Pancreas (tissue), 10 donors: ENCODE measurements at places on chromosomes 2 and 18.

- no peak for DNase-seq
These were observed 114.3 kb downstream of the SPP2 start for GRCh38 chr2:234164493-234165413.

DNA sequence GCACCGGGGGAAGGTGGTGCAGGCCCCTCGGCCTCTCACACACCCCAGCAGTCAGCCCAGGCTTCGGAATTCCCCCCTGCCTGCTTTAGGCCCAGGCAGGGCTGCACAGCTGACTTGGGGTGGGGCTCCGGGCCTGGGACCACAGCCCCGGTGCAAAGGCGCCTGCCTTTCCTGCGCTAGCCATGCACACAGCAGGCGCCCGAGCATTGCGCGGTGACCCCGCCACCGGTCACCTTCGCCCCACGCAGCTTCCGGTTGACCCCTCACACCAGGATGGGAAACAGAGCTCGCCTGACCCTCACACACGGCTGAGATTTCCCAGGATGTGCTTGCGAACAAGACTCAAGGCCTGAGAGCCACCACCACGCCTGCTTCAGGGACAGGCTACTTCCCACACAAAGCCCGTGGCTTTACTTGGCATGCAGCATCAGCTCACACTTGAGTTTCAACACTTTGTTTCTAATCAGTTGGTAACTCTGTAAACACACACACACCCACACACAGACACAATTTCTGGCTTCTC is 46.0 kb downstream of the SLC66A2 start:
- DNase-seq, result no peak

DNA sequence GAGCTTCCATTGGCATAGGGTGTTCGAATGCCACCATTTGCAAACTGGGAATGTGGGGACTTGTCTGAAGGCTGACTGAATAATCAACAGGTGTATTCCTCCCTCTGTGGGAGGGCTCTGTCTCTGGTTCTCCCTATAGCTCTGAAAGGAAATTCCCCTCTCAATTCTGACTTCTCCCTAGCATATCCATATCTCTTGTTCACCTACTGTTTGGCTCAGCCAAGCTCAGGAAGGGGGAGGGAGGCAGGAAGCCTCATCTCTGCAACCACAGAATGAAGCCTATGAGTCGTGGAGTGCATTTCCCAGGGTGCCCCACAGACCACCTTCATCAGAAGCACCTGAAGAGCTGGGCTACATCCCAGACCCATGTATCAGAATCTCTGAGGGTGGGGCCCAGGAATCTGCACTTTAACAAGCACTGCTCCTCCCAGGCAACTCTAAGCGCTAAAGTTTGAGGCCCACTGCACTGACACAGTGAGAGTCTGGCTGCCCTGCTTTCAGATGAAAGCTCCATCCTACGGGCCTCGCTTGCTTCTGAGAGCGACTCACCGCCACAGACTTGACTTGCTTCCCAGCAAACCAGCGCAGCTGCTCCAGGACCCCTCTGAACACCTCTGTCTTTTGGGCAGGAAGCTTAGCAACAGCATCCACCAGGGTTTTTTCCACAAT is 32.0 kb downstream of the XDH start:
- DNase-seq, result no peak

DNA sequence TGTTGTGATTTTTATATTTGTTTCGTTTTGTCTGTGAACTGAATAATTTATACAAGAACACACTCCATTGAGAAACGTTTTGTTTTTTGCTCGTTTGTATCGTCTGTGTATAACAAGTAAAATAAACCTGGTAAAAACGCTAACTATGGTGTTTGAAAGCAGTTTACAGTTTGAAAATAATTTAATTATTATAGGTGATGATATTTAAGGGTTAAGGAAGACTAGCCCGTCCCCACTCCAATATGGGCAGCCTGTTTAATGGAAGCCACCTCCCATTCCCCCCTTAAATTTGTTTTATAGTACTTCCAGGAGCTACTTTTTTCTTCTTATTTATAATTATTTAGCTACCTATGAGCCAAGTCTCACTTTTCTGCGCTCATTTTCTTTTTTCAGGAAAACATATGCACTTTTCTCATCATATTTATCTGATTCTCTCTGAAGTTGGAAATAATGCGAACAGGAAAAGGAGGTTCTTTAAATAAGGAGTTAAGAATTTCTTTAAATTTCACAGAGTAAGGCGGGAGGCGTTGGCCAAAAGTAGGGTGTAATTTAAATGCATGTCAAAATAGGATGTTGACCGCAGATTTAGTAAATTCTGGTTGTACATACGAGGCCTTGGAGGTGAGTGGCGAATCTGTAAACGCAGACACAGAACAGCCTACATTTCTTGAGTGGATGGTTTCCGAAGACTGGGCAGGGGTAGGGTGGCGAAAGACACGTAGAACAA is 9.8 kb downstream of the TBR1 start:
- no peak for DNase-seq

- no peak for DNase-seq
These were observed 923.8 kb downstream of the LRP1B start for GRCh38 chr2:141207036-141207385.

- DNase-seq, result peak; percentile 34
These were observed 210.6 kb downstream of the SEPTIN10 start for GRCh38 chr2:109402980-109403840.

- no peak for DNase-seq
These were observed 20.4 kb upstream of the IMPA2 start for GRCh38 chr18:11960743-11961380.

DNA sequence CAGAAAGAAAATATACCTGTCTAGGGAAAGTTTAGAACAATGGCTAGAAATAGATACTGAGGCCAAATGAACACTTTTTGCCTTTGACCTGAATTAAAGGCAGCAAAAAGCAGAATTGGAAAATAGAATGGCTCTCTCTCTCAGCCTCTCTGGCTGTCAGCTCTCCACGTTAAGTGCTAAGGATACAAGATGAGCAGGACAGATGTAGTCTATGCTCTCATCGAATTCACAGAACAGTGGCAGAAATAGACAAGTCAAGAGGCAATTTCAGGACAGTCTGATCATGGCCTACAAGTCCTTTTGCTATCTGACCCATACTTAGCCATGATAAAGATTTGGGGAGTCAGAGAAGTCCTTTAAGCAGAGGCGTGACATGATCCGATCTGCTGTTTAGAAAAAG is 120.2 kb upstream of the CREB1 start:
- DNase-seq, result no peak

DNA sequence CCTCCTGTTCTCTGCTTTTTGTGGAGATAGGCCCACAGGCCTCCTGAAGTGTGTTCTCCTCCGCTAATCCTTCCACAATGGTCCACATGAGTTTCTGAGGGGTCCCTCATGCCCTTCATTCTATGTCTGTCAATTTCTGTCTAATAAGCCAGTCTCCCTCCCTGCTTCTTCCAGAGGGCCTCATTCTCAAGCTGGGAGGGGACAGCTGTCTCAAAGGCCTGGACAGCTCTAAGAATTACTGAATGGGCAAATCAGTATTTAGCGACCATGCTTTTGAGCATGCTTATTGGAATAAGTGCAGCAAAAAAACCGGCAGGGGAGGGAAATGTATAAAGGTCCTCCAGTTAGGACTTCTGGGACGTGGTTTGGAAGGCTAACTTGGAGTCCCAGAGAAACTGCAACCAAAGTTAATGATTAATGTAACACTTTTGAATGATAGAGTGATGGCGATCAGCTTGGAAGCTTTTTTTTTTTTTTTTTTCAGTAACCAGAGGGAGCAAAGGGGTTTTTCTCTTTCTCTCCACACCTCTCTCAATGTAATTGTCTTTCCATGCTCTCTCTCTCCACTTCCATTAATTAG is 890.7 kb upstream of the POU3F3 start:
- no peak for DNase-seq

GRCh38 chr2:33104052-33104623 is 157.4 kb downstream of the LTBP1 start:
- no peak for DNase-seq

- no peak for DNase-seq
These were observed 22.1 kb upstream of the CNOT11 start for GRCh38 chr2:101230541-101231001.

DNA sequence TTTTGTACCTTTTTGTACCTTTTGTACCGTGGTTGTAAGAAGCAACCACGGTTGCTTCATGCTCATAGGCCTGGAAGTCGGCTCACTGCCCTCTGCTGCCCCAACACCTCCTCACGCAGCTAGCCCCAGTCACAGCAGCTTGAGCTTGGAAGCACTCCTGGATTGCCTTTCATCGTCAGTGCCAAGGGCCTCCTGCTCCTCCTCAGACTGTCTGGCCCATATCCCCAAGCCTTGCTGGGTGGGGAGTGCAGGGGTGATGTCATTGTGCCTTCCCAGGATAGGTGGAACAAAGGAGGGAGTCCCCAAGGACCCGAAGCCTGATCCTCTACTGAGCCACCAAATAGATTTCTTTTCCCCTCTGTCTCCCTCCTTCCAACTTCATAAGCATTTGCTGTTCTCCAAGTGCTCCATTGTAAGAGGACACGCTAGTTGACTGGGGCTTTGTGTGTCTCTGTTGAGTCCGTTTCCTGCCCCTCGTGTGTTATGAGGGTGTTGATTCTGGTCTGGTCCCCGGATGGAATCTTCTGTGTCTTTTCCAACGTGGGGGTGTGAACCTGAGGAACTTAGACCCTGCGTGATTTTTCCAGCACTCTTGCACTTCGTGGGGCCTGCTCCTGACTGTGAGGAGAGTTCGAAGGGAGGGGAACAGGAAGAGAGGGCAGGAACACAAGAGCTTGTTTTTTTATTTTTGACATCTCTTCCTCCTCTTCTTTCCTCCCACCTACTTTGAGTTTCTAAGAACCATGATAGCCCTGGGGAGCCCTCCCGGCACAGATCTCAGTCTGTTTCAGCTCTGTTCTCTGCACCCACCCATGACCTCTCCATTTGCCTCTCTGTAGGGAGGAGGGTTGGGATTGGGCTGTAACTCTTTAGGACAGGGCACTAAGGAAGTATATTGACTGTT is 127.2 kb upstream of the EML6 start:
- no peak for DNase-seq

GRCh38 chr2:96859099-96859649 is 1.4 kb upstream of the ANKRD39 start:
- peak; percentile 46 for DNase-seq

DNA sequence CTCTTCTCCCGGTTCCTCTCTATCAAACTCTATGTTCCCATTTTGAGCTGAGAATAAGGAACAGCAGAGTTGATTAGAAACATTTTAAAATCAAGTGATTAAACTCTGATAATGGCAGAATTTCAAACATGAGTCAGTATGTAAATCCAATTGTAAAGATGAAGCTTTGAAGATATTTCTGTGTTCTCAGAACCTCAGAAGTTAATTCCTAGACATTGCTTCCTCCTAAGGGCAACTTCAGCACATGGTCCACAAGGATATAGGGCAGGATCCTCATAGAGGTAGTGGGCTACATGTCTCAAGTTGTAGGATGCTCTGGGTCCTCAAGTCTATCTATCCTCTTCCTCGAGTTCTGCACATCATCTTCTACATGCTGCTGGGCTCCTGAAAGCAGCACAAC is 46.3 kb downstream of the QPCT start:
- no peak for DNase-seq

DNA sequence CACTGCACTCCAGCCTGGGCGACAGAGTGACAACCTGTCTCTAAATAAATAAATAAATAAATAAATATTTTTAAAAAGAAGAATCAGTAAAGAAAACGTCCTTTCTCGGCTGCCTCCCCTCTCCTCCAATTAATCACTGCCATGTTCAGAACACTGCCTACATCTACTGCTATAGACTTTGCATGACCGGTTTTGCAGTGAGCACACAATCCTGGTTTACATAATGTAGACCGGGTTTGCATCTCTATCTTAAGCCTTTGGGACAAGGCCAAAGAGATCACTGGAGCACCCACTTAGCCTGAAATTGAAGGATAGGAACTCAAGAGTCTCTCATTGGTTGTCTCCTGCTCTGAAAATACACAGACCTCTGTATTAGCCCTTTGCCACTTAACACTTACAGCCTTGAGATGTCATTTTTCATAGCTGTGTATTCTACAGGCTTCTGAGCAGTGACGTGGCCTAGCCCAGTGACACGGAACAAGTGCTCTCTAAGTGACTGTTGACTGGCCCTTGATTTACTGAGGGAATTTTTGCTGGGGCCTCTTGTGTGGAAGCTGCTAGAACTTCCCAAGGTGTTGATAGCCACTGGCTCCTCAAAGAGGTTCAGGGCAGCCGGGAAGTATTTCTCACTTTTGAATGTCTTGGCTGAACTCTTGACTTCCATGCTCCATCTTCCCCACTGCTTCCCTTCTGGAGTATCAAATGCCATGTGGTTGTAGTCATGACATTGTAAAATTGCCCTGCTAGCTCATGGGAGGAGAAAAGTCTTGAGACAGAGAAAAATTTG is 45.3 kb upstream of the CCBE1 start:
- no peak for DNase-seq

DNA sequence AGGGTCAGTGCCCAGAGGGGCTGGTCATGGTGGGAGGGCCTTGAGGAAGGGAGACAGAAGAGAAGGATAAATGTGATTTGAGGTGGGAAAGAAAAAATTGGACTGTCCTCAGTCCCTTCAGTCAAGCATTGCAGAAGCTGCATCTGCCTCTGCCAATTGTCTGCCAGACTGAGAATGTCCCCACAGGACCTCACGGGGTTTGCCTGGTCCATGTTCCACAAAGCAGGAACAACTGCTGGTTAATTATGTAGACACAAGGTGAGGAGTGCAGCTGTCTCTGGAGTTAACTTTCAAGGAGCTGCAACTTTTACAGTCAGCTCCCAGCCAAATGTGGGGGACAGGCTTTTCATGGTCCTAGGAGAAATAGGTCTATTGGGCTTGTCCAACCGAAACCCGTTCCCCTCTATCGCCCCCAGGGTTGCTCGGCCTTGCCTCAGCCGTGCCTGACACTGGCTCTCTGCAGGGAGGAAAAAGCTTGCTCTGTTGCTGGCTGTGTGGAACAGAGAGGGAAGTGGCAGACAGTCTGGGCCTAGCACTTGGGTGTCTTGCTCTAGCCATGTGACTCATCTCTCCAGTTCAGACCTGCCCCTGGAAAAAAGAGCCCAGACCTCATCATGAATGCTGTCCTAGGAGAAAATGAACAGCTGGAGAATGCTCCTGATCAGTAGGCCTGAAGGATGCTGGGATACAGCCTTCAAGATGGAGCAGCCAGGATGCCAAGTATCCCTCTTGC is 31.1 kb upstream of the PAX8 start:
- no peak for DNase-seq

DNA sequence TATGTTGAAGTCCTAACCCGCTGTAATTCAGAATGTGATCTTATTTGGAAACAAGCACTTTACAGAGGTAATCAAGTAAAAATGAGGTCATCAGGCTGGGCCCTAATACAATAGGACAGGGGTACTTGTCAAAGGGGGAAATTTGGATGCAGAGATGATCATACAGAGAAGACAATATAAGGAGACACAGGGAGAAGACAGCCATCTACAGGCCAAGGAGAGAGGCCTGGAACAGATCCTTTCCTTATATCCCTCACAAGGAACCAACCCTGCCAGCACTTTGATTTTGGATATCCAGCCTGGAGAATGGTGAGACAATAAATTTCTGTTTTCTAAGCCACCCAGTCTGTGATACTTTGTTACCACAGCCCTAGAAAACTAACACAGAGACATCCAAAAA is 104.3 kb downstream of the METTL4 start:
- DNase-seq, result no peak

GRCh38 chr2:169526451-169526850 is 16.9 kb downstream of the KLHL41 start:
- no peak for DNase-seq
